Skeletal muscle cell (primary cell): ENCODE measurements at places on chromosomes 2 and 18.
A peak's percentile ranks its signal among the peaks of the same experiment; 100 is the strongest.

GRCh38 chr2:66438891-66439811, 4.2 kb downstream of the MEIS1 start:
- DNase-seq = no peak

- no peak for DNase-seq
These were observed 6.1 kb upstream of the IL37 start for GRCh38 chr2:112904883-112905282.

- DNase-seq = no peak
These were observed 395.6 kb upstream of the HS6ST1 start for GRCh38 chr2:128714285-128714684.

DNA sequence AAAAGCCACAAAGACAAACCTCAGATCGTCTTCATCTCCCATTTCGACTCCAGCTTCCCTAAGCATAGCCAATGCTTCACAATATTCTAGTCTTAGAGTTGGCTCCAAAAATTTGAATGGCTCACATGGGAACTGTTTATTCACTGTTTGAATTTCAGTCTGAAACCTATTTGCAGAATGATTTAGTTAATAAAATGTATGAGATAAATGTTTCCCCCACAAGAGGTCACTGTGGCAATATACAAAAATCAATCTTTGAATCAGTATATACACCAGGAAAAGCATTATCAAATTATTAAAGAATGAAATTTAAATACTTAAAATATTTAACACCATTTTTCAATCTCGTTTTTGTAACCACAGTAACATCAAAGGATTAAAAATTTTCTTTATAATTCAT, 40.0 kb upstream of the MCM6 start:
- DNase-seq = no peak

GRCh38 chr18:47345291-47345690, 93.8 kb upstream of the SKOR2 start:
- no peak for DNase-seq

- no peak for DNase-seq
These were observed 14.0 kb downstream of the TMEM18 start for GRCh38 chr2:663221-663620.

DNA sequence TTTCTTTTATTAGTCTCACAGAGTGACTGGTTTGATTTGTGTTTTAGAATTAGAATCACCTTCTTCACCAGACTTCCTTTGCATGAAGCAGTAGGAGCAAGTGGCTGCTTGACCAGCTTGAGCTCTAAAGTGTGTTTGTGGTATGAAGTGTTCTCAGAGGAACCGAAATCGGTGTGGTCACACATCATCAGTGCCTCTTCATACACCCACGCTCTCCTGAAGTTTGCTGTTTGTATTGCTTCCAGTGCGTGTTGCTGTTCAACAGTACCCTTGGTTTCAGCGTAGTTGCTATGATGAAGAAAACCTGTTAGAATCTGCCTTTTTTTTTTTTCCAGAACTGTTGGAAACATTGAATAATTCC, 77.9 kb downstream of the LIMS1 start:
- peak; percentile 35 for DNase-seq

DNA sequence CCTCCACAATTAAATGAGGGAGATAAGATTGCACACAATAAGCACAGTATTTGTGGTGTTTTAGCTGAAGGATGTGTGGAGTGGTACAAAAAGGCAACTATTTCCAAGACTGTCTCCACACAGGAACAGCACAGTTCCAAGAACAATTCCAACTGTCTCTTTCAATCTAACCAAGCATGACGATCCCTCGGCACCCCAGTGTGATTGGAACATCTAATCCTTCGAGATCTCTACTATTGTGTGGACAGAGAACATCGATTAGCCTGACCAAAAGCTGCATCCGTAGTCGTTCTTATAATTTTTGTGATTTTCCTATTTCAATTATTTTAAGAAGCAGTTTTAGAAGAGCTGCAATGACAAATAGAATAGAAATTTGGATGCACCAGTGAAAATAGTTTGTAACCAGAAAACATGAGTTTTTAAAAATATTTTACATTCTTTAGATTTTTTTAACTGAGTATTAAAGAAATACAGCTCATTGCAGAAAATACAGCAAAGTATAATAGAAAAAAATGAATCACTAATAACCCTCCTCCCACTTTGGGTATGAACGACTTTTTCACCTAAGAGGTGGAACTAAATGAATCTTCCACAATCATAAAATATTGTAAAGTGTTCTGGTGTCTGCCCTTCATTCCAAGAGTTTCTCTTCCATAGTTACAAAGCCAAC, 76.4 kb upstream of the CABLES1 start:
- no peak for DNase-seq

DNA sequence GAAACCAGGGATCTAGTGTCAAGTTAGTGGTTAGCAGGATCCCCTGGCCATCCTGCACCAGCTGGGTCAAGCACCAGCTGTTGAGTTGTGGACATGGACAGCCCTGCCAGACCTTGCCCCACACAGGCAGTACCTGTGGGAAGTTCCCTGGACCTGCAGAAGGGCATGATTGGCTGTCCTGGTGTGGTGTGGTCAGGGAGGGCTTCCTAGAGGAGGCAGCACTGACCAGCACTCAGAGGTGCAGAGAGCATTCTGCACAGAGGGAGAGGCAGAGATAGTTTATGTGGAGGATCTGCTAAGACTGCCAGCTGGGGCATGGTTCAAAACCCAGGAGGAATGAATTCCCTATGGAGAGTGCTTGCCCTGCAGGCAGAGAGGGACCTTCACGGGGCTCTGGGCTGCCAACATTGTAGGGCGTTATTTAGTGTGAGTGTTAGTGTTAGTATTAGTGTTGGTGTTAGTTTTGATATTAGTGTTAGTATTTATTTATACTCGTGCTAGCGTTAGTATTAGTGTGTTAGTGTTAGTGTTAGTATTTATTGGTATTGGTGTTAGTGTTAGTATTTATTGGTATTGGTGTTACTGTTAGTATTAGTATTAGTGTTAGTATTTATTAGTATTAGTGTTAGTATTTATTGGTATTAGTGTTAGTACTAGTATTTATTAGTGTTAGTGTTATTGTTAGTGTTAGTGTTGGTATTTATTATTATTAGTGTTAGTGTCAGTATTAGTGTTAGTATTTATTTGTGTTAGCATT, 31.9 kb downstream of the TWIST2 start:
- no peak for DNase-seq

DNA sequence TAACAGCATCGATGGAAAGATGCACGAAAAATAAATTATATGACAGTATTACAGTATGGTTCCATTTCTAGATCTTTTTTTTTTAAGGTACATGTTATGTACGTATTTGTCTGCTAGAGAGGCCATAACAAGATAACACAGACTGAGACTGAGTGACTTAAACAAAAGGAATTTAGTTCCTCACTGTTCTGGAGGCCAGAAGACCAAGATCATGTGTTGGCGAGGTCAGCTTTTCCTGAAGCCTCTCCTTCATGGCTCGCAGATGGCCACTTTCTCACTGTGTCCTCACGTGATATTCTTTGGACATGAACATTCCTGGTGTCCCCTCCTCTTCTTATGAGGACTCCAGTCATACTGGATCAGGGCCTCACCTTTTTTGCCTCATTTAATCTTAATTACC, 177.4 kb downstream of the CAPN13 start:
- peak; percentile 4 for DNase-seq

DNA sequence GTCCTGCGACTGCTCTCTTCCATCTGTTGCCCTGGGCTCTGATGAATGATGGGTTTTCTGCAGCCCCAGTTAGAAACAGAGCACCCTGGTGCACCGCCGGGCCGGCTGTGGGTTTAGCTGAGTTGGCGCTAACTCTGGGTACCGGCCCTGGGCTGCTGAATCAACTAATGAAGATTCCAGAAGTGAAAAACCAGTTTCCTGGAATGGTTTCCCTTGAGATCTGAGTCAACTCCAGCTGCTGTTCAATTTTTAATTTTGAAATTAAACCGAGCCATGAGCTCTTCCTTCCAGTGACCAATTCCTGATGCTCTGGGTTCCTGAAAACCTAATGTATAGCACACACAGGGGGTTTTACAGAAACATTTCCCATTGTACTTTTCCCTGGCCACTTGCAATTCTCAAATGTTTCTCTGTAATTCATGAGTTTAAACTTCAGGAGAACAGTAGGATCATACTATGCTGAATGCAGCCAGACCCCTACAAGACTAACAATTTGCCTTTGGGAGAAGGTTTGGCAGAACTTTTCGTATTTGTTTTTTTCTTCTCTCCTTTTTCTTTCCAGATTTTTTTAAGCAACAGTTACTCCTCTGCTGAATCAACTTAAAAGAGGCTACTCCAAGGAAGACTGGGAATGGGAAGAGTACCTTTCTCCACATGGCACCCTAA, 5.5 kb downstream of the COL6A3 start:
- DNase-seq = no peak

DNA sequence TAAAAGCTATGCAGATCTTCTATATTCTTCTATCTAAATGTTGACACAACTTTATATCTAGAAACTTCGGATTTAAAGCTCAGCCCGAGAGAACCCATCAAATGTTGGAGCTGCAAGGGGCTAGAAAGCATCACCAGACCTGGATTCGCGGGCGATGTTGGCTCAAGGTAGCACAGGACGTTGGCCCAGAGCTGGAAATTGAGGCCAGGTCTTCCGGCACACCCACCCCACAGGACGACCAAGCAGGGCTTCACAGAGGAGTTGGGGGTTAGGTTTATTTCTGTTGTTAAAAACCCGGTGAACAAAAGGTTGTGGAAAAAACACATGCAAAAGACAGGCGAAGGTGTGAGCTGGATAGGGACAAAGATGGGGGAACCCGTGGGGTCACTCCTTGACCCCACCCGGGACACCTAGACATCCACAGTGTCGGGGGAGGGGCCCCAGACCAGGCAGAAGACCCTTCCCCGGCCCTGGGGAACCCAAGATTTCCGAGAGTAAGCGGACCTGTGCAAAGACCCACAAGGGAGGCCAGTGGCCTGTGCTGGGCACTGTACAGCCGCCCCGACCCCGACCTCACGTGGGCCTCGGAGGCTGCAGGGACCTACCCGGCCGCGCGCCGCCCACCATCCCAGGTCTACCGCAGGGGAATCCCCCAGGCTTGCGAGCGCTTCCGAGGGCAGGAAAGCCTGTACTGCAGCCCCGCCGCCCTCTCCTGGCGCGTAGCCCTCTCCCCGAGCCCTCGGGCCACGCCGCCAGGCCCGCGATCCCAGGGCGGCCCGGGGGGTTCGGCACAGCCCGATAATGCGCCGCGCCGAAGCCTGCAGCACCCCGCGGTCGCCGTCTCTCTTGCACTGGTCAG, 1.8 kb upstream of the AGBL5 start:
- DNase-seq = no peak
